ENCODE measurements at places on chromosomes 3 and 15.

DNA sequence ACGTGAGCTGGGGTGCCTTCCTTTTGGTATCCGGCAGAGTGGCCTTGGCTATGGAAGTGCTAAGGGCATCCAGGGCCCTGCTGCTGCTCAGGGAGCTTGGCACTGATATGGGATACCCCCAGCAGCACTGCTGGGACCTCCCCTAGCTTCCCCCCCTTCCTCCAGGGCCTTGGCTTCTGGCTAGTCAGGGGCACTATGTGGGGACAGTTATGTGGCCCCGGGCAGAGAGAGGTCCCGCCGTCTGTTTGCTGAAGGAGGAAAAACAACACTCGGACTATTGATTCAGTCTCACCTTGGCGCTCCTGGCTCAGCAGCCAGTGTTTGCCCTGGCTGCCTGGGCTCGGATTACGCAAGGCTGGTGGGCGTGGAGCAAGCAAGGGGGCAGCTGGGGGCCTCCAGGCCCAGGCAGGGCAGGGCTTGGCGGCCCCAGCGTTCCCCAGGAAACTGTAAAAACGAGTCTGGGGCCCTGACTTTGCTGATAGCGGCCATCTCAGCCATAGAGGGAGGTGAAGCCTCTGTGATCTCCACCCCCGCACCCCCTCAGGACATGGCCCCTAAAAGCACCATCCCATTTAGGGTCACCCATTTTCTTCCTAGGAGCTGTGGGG, 5.7 kb downstream of the FURIN start:
- no peak for DNase-seq

- peak; percentile 44 for DNase-seq
Measured at GRCh38 chr3:159731254-159731653, 257.4 kb upstream of the IL12A start.

- DNase-seq = no peak
Measured at GRCh38 chr3:178267158-178267844, 268.9 kb upstream of the KCNMB2 start.

DNA sequence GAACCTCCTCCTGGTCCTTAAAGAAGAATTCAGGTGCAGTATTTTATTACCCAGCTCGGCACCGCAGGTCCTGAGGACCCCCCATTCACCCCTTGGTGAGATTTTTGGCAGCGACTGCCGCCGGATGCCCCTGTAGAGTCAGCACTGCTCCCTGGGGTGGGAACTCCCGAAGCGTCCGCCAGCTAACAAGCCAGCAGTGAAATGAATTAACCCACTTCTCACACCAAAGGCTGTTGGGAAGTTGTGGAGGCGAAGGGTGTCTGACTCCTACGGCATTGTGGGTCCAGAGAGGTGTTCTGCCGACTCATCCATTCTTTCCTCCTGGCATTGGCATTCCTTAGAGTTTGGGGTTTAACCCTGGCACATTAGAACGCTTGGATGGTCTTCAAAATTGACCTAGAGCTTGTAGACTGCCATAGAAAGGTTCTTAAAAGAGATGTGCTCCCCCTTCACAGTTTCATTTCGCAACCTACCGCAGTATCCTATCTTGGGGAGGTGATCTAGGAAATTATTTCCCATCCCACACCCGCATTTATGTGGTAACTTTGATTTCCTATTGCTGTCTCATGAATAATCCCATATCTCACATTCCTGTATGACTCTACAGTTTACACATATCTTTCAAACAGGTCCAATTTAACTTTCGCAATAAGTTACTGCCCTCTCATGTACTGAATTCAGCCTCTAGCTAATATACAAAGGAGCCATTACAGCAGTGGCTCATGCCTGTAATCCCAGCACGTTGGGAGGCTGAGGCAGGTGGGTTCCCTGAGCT, 879 bp upstream of the EIF5A2 start:
- DNase-seq = no peak

- DNase-seq = no peak
Measured at GRCh38 chr3:146280864-146281263, 30.0 kb upstream of the PLSCR4 start.

- DNase-seq = no peak
Measured at GRCh38 chr15:47516558-47516957, 200.7 kb upstream of the SEMA6D start.

DNA sequence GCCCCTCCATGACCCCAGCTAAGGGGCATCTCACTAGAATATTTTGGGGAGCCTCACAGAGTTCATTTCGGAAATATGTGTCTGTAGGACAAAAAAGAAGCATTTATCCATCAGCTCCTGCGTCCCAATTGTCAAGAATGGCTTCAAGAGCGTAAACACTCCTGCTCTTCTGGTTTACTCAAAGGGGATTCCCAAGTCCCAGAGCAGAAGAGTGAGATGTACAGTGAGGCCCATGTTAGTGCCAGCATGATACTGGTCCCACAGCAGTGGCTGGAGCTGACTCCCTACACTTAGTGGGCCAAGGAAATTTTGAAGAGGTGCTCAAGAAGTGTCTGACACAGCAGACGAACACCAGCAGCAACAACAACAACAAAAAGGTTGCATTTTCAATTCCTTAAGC, 34.9 kb upstream of the ARL8B start:
- no peak for DNase-seq

GRCh38 chr15:57495041-57495440, 96.7 kb upstream of the MYZAP start:
- no peak for DNase-seq

- DNase-seq = no peak
Measured at GRCh38 chr3:125024817-125025216, 31.0 kb downstream of the HEG1 start.

GRCh38 chr3:74129056-74129455, 485.4 kb downstream of the CNTN3 start:
- DNase-seq = no peak

DNA sequence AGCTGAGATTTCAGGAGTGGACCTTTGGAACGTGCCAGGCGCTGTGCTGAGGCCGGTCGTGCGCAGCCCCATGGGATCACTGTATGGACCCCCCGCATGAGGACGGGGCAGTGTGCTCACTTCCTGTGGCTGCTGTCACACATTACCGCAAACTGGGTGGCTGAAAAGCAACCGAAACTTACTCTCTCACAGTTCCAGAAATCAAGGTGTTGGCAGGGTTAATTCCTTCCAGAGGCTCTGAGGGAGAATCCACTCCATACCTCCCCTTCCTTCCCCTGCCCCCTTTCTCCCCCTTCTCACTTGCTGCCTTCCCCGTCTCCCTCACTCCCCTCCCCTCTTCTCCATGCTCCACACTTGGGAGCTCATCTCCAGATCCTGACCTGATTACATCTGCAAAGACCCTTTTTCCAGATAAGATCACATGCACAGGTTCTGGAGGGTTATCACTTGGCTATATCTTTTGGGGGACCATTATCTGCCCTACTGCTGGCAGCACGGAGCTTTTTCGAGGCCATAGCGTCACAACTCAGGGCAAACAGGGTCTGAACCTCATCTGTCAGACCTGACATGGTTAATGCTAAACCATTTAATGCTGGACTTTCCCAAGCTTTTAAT, 41.2 kb downstream of the KLF13 start:
- DNase-seq = peak; percentile 53

DNA sequence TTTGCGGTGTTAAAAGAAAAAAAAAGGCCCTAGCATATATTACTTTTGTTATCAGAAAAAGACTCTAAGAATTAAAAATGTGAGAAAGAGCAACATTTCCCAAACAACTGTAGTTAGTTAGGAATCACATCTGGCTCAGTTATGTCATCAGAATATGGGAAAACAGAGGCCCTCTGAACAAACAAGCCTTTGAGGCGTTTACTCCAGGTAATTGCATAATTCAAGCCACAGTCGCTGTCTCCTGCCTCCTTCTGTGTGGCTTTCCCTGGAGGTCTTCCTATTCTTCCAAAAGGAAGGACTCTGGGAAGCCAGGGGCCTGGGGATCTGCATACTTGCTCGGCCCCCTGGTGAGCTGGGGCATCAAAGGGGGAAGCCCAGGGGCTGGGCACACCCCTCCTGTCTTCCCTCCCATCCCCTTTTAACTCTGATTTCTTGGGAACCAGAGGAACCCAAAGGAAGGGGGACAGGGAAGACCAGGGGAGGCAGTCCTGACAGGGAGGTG, 3.7 kb upstream of the FAM107A start:
- no peak for DNase-seq

Measured in RPMI8226 (cell line).